Activated naive CD4-positive, alpha-beta T cell treated with anti-CD3 and anti-CD28 coated beads, Interleukin-2, amount 10 ng/mL, durations not matched to agents 7 days and 5 days (primary cell): ENCODE measurements at places on chromosomes 2 and 18.

GRCh38 chr2:8659092-8659734 lies 22.6 kb upstream of the ID2 start:
- no peak overlapping the region for H3K27ac ChIP-seq
- H3K27me3 ChIP-seq: peaks cover 50% of the 10 kb centered on the region
- H3K4me1 ChIP-seq: peaks cover 26% of the 10 kb centered on the region
- H3K36me3 ChIP-seq: no peaks in the 10 kb centered on the region
- H3K4me3 ChIP-seq: no peak overlapping the region

GRCh38 chr2:154433010-154433409 lies 265.5 kb upstream of the KCNJ3 start:
- H3K4me1 ChIP-seq: peaks cover 9% of the 10 kb centered on the region
- H3K4me3 ChIP-seq: no peak overlapping the region
- no peaks in the 10 kb centered on the region for H3K27me3 ChIP-seq
- H3K36me3 ChIP-seq: no peaks in the 10 kb centered on the region
- no peak overlapping the region for H3K27ac ChIP-seq

DNA sequence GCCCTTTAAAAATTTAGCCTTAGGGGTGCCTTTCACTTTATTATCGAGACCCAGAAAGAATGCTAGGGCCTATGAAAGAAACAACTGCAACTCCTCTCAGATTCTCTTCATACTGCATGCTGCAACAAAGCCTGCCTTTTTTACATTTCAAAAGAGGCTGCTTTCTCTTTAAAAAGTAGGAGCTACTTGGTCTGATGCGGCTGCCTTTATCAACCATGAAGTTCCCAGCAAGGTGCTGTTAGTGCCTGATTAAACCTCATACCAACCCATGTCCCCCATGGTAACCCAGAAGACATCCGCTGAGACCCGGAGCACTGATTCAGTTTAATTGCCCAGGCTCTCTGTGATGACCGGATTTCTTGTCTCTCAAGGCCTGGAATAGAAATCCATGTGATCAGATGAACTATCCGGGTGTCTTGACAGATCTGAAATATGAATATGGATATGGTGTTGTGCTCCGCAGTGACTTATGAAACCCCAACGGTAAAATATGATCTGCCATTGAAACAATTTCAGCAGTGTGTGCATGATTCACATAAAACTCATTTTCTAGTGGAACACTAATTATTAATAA lies 368.3 kb downstream of the ZNF521 start:
- no peaks in the 10 kb centered on the region for H3K4me1 ChIP-seq
- H3K4me3 ChIP-seq: no peak overlapping the region
- no peaks in the 10 kb centered on the region for H3K27me3 ChIP-seq
- no peak overlapping the region for H3K27ac ChIP-seq

DNA sequence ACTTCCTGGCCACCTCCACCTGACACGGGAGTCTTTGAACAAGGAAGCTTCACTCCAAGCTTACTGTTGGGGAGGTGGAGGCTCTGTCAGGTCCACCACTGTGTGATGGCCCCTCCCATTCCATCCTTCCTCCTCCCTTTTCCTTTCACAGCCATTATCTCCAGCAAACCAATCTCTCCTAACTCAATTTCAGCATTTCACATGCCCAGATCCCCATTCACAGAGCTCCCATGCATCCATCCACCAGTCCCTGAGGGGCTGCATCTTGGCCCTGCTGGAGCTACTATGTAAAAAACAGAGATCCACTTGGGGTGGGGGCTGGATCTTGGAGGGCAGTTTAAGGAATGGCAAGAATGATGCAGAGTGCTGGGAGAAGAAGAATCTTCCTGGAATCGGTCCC lies 129.0 kb upstream of the COPS8 start:
- DNase-seq: no peak
- no peaks in the 10 kb centered on the region for H3K36me3 ChIP-seq
- peaks cover 6% of the 10 kb centered on the region for H3K4me1 ChIP-seq
- H3K27me3 ChIP-seq: peaks cover 35% of the 10 kb centered on the region

DNA sequence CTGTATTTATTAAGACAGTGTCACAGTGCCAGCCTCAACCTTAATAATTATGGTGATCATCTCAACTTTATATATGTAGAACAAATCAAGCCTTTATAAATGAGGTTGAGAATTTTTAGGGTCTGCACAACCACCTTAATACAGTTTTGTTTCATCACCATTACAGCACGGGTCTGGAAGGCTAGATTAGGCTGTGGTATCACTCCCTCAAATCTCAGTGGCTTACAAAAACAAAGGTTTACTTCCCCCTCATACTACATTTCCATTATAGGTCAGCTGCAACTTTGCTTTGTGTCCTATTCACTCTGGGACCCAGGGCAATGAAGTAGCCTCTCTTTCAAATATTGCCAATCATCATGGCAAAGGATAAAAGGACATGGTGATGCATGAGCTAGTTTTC lies 23.3 kb upstream of the USP14 start:
- H3K36me3 ChIP-seq: no peaks in the 10 kb centered on the region
- H3K4me3 ChIP-seq: no peak overlapping the region
- DNase-seq: no peak

DNA sequence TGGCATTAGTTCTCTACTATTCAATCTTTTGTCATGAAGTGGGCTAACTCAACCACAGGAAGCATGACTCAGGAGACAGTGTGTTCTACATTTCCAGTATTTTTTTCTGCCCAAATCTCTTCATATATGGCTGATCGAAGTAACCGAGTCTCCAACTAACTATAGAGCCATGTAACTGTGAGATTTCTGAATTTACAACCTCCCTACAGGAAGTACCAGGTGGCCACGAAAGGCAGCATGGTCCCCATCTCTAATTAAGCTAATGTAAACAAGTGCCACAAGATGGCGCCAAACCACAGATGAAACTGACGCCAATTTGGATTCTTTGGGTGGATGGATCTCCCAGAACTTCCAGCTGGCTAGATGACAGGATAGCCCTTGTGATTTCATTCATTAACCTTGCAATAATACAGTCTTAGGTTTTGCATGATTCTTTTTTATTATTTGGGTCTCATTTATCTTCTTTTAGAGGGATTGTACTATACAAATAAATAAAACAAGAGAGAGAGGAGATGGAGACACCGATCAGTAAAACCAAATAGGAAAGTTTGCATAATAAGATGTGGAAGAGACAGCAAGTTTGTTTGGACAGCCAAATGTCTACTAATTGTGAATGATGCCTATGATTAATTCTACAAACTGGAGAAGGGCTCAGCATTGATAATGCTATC lies 18.3 kb upstream of the ARHGAP15 start:
- H3K27ac ChIP-seq: peak overlapping the region; percentile 44
- no peaks in the 10 kb centered on the region for H3K27me3 ChIP-seq
- H3K36me3 ChIP-seq: no peaks in the 10 kb centered on the region
- peaks cover 44% of the 10 kb centered on the region for H3K4me1 ChIP-seq
- DNase-seq: peak; percentile 76

DNA sequence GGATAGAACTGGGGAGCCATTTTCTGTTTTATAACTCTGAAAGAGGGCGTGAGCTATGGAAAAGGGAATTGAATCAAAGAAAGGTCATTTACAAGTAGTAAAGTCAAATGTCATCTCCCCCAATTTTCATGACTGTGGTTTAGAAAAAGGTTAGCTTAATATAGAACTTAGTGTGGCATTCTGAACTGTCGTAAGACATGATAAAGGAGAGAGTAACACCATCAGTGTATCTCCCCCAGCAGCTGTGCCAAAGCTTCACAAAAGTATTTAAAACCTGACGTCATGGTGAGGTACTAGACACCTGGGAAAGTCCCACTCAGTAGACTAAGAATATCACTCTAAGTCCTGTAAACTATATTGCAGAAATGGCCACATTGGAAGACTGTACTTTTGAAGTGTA lies 5.8 kb upstream of the IKZF2 start:
- H3K4me3 ChIP-seq: no peak overlapping the region
- H3K27me3 ChIP-seq: peaks cover 17% of the 10 kb centered on the region
- H3K36me3 ChIP-seq: no peaks in the 10 kb centered on the region

- no peak overlapping the region for H3K4me3 ChIP-seq
- H3K27me3 ChIP-seq: peaks cover 31% of the 10 kb centered on the region
- H3K36me3 ChIP-seq: no peaks in the 10 kb centered on the region
- H3K27ac ChIP-seq: no peak overlapping the region
- DNase-seq: no peak
Measured at GRCh38 chr2:75602724-75603342, 42.1 kb upstream of the EVA1A start.

DNA sequence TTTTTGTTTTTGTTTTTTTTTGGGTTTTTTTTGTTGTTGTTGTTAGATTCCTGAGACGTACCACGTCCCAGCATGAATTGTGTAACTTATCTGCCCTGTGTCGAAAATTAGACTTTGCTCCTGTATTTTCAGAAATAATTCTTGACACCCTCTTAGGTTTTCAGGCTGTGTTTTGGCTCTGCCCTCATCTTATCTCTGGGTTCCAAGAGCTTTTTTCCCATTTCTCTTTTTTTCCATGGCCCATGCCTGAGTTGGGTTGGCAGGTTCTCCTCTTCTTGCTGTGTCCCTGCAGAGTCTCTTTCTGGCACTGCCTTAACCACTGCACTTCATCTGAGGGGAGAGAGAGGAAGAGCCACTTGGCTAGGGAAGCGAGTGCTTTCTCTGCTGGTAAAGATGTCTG lies 42.4 kb downstream of the CTIF start:
- H3K36me3 ChIP-seq: no peaks in the 10 kb centered on the region
- H3K27me3 ChIP-seq: peaks cover 4% of the 10 kb centered on the region
- DNase-seq: no peak
- H3K27ac ChIP-seq: no peak overlapping the region
- H3K4me3 ChIP-seq: no peak overlapping the region

- peak overlapping the region; percentile 91 for H3K27ac ChIP-seq
- DNase-seq: no peak
- peak overlapping the region; percentile 94 for H3K4me3 ChIP-seq
- peaks cover 2% of the 10 kb centered on the region for H3K36me3 ChIP-seq
- no peaks in the 10 kb centered on the region for H3K27me3 ChIP-seq
Measured at GRCh38 chr2:61853086-61853846, 594 bp downstream of the FAM161A start.

GRCh38 chr2:23624915-23625314 lies 239.9 kb downstream of the KLHL29 start:
- H3K4me1 ChIP-seq: peaks cover 9% of the 10 kb centered on the region
- H3K36me3 ChIP-seq: no peaks in the 10 kb centered on the region
- DNase-seq: no peak

DNA sequence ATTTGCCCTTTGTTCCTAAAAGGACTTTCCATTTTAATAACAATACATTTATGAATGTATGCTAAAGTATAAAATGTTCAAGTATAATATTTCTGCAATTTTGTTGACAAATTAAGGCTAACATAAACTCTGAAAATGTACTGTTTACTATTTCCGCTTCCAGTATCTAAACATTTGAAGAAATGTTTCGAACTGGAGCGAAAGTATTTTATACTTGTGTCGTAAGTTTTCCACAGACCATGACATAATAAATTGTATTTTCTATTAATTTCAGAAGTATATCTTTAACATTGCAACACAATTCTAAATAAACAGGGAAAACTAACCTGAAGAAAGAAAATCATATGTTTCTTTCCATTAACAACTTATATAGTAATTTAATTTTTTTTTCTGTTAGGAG lies 146.3 kb downstream of the CALCRL start:
- no peak for DNase-seq
- H3K36me3 ChIP-seq: no peaks in the 10 kb centered on the region
- no peaks in the 10 kb centered on the region for H3K27me3 ChIP-seq
- H3K4me1 ChIP-seq: no peaks in the 10 kb centered on the region
- no peak overlapping the region for H3K4me3 ChIP-seq

DNA sequence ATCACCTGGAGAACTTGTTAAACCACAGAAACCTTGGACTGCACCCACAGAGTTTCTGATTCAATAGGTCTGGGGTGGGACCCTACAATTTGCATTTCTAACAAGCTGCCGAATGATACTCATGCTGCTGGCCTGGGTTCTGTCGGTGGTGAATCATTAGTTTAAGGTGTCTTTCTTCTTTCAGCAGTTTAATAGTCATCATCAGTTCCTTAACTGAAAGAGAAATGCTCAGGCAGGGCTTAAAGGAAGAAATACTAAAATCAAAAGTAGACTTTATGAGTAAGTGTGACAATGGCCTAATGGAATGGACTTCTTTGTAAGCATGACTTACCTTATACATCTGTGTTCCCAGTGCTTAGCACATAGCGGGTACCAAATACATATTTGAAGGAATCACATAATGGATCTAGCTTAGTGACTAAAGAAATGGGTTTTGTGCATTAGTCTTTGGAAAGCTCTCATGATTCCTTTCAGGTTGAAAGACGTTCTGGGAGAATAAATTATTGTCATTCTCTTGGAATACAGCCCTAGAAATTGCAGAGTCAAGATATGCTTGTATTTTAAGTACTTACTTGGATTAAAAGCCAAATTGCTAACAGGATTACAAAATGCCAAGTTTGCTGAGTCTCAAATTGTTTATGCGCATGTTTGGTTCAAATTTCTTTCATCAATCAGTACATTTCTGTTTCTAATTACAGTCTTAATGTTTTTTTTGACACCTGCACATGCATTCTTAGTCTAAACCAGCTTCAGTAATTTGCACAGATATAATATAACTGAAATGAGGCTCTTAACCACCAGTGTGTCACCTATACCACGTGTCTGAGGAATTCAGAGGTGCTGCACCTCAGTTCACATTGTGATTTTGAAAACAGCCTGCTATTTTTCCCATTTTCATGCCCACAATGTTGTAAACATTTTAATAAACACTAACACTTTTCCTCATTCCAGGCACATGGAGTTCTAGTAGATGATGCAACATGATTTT lies 220.3 kb upstream of the NRP2 start:
- H3K27me3 ChIP-seq: peaks cover 13% of the 10 kb centered on the region
- no peak for DNase-seq
- H3K4me1 ChIP-seq: no peaks in the 10 kb centered on the region
- no peak overlapping the region for H3K27ac ChIP-seq
- no peaks in the 10 kb centered on the region for H3K36me3 ChIP-seq
- H3K4me3 ChIP-seq: no peak overlapping the region

DNA sequence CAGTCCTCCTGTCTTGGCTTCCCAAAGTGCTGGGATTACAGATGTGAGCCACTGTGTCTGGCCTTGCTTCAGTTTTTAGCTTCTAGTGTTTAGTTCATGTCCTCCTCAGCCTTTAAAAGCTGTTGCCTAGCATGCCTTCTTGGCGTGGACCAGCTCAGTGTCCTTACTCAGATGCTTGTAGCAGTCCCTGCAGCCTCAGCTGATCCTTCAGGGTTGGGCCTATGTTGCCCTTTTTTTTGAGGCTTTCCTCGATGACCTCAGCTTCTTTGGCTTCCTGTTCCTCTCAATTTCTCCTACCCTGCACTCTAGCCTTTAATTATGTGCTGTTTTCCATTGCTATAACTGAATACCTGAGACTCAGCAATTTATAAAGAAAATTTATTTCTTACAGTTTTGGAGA lies 57.7 kb downstream of the TANC1 start:
- DNase-seq: no peak
- no peak overlapping the region for H3K27ac ChIP-seq
- H3K36me3 ChIP-seq: no peaks in the 10 kb centered on the region
- peaks cover 4% of the 10 kb centered on the region for H3K27me3 ChIP-seq
- H3K4me1 ChIP-seq: no peaks in the 10 kb centered on the region

DNA sequence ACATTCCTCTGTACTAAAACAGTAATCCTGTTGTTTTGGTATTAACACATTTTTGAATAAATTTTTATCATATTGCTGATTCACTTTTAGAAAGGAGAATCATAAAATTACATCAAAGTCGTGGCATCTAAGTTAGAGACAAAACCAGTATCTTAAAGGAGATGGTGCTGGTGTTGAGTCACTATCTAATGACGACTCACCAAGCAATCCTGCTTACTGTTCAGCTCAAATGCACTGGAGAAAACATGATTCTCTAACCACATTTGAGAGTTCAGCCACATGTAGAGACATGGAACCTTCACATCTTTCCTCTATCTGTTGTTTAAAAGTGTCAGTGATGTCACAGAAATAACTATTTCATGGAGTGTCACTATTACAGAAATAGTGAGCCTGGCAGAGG lies 473.8 kb downstream of the TGIF1 start:
- H3K27me3 ChIP-seq: no peaks in the 10 kb centered on the region
- H3K4me1 ChIP-seq: no peaks in the 10 kb centered on the region
- no peak overlapping the region for H3K27ac ChIP-seq
- DNase-seq: no peak
- no peak overlapping the region for H3K4me3 ChIP-seq
